Thoracic aorta endothelial cell (primary cell): ENCODE measurements at places on chromosomes 6 and 20. TPM values are rescaled to one million over a fixed set of nuclear protein-coding genes. Genes with fewer than 3 reads are reported as not detected.

Gene GHRH
- total RNA-seq = not detected in 2 replicates

Gene OPRL1
- total RNA-seq = 0.93 and 1.0 TPM in 2 replicates

Gene TNF
- total RNA-seq = not detected in 2 replicates

Gene ESR1
- 0.13 TPM in 1 of 2 replicates, not detected in the other for total RNA-seq

Gene CST5
- not detected in 2 replicates for total RNA-seq

Gene HDAC2
- total RNA-seq = 174 and 176 TPM in 2 replicates

Gene SNAI1
- 3.5 and 3.7 TPM in 2 replicates for total RNA-seq

Gene PBOV1
- not detected in 2 replicates for total RNA-seq

Gene UBE2C
- total RNA-seq = 34.0 and 61.5 TPM in 2 replicates

Gene REM1
- total RNA-seq = 0.13 and 0.14 TPM in 2 replicates

Gene ZSCAN9
- 16.7 and 17.3 TPM in 2 replicates for total RNA-seq

Gene BTN1A1
- not detected in 2 replicates for total RNA-seq

Gene GABRR2
- 0.27 and 0.86 TPM in 2 replicates for total RNA-seq

Gene SPATA25
- 0.79 and 1.2 TPM in 2 replicates for total RNA-seq

Gene PRRT1
- 0.14 TPM in 1 of 2 replicates, not detected in the other for total RNA-seq

Gene ARMH2
- not detected in 2 replicates for total RNA-seq
